ENCODE measurements at places on chromosomes 4 and X. TPM values are rescaled to one million over a fixed set of nuclear protein-coding genes. Genes with fewer than 3 reads are reported as not detected.

The FDCSP gene
- not detected for total RNA-seq

DNA sequence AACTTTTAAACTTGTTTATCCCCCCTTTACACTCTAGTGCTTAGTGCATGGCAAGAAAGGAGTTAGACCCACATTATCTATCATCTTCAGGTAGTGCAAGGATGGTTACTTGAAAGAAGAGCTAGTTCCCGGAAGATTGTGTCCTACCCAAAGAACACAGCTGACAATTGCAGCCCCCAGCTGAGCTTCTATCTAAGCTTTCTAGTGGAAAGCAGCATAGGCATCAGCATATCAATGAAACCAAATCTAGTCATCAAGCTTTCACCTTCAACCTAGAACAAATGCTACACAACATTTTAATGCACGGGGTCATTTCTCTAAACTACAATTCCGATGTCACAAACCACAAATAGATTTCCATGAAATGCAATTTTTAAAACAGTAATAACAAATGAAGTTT is 88.9 kb upstream of the TFDP3 start:
- no peak for DNase-seq

DNA sequence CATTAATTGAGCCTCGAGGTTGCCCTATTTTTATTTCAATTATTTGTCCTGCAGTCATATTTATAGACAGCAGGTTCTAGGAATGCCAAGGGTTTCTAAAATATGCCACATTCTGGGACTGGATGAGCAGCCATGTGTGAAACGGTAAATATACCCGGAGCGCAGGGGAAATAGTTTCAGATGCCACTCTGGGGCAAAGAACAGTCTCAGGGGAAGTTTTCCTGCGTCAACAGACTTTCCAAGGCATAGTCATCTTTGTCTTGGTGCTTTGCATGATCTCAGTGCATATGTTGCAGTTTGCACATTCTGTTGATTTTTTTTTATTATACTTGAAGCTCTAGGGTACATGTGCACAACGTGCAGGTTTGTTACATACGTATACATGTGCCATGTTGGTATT is 71.0 kb downstream of the GPAT3 start:
- DNase-seq, result no peak

DNA sequence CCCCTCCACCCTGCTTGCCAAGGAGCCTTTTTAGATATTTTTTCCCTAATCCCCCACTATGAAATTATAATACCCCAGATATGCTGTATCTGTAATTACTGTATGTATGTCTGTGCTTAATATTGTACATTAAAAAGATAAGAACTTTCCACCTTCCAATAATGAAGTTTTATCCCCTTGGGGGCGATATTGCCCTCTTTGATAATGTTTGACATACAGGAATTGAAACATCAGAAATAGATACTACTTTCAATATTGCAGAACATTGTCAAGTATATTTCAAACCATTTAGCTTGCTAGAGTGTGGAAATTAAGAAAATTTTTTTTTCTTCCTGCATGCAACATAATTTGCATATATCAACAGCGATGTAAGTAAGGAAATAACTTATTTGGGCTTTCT is 58.9 kb downstream of the NAF1 start:
- peak; percentile 23 for DNase-seq

- DNase-seq, result no peak
These were observed 79.8 kb upstream of the LHFPL1 start for GRCh38 chrX:112759512-112759911.

DNA sequence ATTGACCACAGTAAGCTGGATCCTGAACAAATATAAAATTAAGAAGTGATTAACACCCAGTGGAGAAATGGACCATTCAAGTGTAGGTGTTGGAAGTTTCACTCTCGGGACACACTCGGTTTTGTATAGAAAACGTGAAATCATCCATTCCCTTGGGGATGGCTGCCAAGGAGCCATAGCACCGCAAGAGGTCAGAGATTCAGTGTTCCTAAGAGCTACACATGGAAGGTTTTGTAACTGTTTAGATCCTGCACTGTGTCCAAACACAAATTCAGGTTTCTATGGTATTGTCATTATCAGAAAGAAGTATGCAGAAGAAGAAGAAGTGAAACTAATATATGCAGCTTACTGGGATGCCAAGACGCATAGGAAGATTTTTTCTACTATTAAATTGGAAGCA is 281.0 kb downstream of the LDB2 start:
- DNase-seq, result peak; percentile 66

All from GM23248 (cell line).